ENCODE measurements at places on chromosomes 1 and 21.

- no peak for DNase-seq
Observed at GRCh38 chr1:94954263-94955220, 27.6 kb upstream of the CNN3 start.

DNA sequence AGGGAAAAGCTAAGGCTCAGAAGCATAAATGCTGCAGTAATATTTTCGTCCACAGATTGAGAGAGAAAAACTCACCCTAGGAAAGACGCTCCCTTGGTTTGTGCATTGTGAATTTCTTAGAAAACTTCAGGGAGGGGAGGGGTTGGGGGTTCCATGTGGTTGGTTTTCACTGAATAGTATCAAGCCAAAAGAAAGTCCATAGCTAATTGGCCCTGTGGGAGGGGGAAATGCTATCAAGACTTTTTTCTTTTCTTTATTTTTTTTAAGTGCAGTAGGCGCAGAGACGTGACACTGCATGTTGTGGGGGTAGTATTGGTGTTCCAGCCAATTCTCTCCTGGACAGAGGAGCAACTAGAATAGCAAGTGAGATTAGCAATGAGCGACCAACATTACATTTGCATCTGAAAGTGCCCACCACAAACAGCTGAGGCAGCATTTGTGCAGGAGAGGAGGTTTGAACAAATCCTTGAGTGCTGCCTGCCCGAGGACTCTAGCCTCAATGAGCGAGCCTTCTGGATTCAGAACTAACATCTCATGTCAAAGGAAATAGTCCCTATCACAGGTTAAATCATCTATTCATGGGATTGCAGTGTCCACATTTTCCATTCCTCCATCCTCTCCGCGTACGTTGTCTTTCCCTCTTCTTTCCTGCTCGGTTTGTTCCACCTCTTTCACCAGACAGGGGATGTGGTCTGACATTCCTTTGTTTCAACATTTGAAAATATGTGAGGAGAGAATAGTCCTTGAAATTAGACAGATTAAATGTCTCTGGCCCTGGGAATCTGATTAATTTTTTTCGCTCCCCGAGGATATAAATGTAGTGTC, 118.0 kb upstream of the MARK1 start:
- no peak for DNase-seq

DNA sequence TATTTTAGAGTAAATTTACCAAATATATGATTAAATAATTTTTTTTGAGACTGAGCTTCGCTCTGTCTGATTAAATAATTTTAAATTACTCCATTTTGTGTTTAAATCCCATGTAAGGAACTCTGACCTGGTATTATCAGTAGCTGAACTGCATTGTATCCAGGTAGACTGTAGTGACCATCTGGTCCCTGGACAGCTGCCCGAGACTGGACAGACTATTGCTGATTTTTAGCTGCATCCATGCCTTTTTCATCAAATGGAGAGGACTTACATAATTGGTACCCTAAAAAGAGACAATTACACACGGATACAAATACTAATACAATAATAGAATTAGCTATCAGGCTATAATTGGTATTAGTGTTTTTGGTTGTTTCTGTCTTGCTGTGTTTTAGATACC, 20.6 kb downstream of the OLFM3 start:
- DNase-seq: no peak

- no peak for DNase-seq
Observed at GRCh38 chr1:166902279-166902678, 26.2 kb upstream of the TADA1 start.

DNA sequence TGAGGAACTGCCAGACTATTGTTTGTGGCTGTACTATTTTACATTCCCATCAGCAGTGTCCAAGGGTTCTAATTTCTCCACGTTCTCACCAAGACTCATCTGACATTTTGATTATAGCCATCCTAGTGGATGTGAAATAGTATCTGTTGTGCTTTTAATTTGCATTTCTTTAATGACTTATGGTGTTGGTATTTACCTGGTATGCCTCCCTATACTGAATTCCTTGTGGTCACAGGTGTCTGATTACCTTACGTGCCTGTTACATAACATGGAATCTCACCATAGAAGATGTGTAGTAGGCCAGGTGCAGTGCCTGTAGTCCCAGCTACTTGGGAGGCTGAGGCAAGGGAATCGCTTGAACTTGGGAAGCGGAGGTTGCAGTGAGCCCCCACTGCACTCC, 13.5 kb downstream of the ZYG11A start:
- no peak for DNase-seq

DNA sequence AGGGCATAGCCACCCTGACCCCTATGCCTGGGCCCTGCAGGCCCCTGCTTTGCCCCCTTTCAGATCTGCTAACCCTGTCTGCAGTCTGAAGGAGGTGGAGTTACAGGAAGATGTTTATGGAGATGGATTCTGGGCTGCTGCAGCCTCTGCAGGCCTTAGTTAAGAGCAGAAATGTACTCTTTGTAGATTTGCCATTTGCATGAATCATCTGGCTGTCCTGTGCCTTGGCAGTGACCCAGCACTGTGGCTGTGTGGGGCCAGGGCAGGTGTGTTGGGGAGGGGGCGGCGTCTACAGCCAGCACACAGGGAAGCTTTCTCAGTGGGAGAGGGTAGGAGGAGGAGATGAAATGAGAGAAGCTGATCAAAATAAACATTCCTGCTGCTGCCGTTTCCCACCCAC, 867.3 kb downstream of the PLA2G4A start:
- no peak for DNase-seq

DNA sequence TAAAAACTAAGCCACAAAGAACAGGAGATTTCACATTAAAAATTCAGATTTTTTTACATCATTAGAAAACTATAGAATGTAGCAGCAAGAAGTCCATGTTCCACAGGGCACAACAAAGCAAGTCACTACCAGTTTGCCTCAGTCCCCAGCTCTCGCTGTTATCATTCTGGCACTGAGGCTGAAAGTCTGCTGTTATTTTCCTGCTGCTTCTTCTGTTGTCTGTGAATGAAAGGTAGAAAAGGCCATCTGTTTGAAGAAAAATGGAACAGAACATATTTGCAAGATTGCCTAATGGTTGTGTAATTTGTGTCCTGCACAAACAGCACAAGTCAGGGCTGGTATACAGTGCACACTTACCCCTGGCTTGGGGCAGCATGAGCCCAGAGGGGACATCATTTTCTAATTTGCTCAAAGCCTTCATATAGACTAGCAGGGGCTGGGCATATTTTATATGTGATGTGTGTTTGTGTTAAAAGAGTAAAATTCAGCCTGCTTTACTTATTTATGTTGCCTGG, 105.6 kb upstream of the COG2 start:
- DNase-seq: no peak

- no peak for DNase-seq
Observed at GRCh38 chr1:161817176-161817730, 51.1 kb downstream of the ATF6 start.

- DNase-seq: no peak
Observed at GRCh38 chr1:10374442-10374860, 24.4 kb upstream of the PGD start.

DNA sequence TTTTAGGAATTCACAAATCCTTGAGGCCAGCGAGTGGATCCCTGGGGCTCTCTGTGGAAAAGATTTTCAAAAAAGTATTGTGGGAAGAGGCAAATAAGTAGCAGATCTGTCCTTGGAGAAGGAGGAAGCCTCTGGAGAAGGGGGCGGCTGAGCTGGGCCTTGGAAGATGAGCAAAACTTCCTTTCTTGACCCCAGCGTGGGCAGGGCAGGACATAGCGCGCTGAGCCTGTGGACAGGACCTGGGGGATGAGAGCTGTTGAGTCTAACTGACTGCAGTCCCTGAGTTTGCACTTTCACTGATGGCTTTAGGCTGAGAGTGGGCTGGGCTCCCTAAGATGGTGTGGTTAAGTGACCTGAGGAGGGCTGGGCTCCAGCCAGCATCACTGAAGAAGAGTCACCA, 170.2 kb upstream of the GALNT2 start:
- no peak for DNase-seq

DNA sequence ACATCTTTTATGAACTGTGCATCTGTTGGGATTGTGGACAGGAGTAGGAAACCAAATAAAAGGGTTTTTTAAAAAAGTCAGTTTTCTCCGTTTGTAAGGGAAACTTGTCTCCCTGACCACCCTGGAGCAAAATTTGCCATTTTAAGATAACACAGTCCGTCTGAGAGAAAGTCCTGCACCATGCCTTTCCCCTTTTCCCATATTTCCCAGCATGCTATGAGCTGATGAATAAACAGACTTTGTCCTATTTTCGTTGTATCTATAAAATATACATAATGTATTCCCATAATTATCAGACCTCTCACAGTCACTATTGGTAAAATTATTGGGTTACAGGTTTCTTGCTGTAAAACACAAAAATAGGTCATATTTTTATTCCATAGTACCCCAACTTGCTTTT, 1.7 kb upstream of the AKT3 start:
- DNase-seq: no peak

DNA sequence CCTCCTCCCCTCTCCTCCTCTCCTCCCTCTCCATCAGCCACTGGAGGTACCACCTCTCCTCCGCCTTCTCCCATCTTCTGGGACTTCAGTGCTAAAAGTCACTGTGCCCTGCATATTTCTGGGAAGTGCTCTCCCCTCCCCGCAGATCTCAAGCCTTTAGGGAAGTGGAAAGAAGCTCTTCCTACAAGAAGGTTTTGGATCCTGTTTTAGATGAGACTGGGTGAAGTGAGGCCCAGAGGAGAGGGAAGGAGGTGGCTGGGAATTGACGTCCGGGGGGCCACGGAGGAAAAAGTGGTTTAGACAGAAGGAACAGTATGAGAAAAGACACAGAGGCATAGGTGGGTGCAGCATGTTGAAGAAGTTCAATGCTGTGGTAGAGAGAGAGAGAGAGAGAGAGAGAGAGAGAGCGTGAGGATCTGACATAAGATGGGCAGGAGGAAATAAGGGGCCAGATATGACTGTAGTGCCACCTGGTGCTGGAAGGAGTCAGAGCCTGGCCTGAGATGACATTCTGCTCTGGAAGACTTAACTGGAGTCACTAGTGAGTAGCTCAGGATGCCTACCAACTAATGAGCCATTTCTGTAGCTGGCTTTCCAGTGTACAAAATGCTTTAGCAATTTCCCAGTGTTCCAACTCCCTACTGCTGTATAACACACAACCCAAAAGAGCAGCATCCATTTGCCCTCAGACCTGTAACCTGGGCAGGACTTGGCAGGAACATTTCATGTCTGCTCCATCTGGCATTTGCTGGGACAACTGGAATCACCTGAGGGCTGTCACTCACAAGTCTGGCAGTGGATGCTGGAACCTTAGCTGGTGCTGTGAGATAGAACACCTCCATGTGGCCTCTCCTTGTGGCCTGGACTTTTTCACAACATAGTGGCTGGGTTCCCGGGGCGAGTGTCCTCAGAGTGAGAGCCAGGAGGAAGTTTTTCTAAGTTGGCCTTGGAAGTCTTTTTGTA, 16.6 kb upstream of the ZSCAN20 start:
- DNase-seq: no peak

DNA sequence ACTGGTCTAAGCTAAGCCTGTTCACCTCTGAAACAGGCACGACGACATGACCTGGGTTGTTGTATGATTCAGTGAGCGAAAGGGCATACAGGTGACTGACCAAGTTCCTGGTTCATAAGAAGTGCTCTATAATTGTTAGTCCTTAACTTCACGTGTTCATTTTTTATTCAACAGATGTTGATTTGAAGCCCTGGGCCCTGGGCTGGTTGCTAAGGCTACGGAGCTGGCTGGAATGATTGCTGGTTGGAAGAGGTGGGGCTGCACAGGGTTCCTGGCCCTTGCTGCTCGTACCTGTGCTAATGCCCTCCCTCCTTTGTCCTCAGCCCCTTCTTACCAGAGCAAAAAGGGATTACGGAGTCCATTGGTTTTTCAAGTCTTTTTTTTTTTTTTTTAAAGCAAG, 111.3 kb upstream of the CSF3R start:
- no peak for DNase-seq

DNA sequence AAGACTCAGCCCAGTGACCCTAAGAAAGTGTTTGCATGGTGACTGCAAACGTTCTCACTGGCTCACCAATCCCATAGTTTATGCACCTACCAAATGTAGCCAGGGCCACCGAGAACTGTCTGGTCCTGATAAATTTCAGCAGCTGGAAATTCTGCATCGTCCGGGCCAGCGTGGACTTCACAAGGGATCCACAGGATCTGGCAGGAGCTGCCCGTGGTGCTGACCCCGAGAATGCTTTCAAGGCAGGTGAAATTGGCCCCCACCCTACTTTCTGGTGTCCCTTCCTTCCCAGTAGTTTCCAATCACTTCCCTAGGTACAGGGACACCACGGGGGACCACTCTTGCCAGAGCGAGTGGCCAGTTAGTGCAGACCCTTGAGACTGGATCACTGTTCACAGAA, 26.2 kb downstream of the UBASH3A start:
- no peak for DNase-seq

- DNase-seq: no peak
Observed at GRCh38 chr21:35697321-35697808, 363.0 kb downstream of the SETD4 start.

DNA sequence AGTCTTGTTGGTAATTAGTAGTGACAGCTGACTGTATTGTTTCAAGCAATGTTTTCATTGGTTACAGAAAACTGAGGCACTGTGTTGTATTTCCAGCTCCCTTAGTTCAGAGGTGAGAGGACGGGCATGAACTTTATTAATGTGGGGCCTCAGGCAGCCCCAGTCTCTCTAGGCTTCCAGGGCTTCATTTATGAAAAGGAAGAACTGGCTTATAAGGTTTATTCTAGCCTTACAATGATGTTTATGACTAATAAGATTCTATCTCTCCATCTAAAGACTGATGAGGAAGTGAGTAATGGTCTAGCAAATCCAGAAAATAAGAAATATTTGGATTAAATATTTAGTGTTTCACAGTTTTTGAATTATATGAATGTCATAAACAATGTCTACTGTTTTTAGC, 41.5 kb downstream of the CBS start:
- DNase-seq: no peak

DNA sequence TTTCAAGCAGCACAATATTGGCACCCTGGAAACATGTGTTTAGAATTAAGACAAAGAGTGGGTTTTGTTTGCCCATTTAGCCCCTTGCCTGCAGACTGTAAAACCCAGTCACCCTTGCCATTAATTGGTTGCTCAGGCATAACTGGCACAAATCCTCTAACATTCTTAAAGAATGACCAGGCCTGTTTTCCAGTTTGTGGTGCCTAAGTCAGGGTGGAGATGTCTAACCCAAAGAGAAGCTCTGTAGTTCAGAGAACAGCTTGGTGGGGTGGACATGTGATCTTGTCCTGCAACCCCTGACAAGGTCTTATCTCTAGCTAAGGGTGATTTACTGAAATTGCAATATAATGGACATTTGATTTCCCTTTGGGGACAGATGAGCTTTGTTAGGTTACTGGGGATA, 8.8 kb upstream of the ANGPTL7 start:
- DNase-seq: no peak

GRCh38 chr1:24963099-24963872, 33.2 kb upstream of the RUNX3 start:
- no peak for DNase-seq

- DNase-seq: peak; percentile 32
Observed at GRCh38 chr1:28259934-28260802, 850 bp downstream of the SESN2 start.

GRCh38 chr1:209710093-209710492, 5.4 kb downstream of the HSD11B1 start:
- no peak for DNase-seq

- DNase-seq: no peak
Observed at GRCh38 chr1:27589841-27590426, 14.0 kb downstream of the AHDC1 start.
